ENCODE measurements at places on chromosomes 6 and 20.

GRCh38 chr20:33074675-33075074, 4.8 kb upstream of the BPIFB4 start:
- no peak for DNase-seq

DNA sequence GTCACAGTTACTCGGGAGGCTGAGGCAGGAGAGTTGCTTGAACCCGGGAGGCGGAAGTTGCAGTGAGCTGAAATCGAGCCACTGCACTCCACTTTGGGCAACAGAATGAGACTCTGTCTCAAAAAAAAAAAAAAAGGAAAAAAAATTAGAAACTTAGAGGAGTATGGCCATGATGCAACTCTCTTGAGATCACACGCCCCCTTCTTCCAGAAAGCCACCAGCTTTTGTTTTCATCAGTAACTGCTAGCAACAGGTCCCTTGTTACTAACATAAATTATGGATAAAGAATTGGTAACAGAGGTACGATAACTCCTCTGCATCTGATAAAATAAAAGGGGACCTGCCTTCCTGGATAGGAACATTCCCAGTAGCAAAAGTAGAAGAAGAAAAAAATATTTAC, 308.2 kb downstream of the CD83 start:
- no peak for DNase-seq

DNA sequence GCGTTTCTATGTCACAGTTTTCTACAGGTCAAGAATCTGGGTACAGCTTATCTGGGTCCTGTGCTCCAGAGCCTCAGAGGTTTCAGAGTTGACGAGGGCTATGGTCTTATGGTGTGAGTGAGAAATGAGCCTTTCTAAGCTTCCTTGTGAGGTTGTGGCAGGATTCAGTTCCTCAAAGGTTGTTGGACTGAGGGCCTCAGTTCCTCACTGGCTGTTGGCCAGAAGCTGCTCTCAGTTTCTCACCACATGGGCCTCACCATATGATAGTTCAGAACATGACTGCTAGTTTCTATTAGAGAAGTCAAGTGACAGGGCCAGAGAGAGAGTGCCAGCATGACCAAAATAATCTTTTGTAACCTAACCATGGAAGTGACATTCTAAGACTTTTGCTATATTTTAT, 96.1 kb downstream of the NUS1 start:
- no peak for DNase-seq

GRCh38 chr6:144710207-144710606, 425.1 kb downstream of the UTRN start:
- no peak for DNase-seq

GRCh38 chr20:50267041-50267865, 76.6 kb downstream of the CEBPB start:
- no peak for DNase-seq

DNA sequence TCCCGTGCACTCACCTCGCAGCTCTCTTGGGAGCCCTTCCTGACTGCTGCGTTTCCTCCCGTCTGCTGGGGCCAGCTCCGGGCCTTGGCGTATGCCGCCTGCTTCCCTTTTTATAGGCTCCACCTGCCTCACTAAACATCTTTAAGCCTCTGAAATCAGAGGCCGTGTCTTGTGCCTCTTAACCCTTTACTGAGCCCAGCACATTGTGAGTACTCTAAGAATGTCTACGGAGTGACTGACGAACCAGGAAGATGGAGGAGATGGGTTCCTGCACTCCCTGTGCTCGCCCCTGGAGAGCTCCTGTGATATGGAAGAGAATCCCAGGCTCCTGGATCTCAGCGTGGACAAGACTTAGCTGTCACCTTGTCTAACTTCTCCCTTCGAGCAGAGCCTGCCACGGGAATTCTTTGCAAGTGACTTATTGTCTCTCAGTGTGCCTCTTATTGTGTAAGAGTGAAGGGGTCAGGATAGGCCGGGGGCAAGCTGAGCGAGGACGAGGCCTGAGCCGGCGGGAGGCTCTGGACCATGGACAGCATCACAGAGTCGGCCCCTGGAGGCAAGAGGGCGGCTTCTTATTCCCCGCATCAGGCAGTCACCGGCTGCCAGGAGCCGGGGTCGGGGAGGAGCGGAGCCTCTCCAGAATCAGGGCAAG, 70.9 kb upstream of the CCDC167 start:
- no peak for DNase-seq

DNA sequence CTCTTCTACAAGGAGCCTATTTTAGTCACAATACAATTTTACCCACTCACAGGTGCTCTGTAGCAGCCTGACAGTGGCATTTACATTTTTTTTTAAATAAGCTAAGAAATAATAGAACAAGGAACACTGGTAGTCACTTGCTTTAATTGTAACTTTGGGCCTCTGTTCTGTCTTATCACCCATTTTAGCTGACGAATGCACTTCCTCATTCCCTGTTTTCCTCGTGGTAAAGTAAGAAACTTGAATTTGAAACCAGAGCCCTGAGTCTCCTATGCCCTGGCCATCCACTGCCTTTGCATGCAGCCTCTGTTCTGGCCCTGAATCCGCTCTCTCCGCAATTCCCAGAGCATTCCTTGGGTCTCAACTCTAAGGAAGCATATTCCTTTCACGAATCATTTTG, 550.6 kb downstream of the PTPRT start:
- DNase-seq: no peak

DNA sequence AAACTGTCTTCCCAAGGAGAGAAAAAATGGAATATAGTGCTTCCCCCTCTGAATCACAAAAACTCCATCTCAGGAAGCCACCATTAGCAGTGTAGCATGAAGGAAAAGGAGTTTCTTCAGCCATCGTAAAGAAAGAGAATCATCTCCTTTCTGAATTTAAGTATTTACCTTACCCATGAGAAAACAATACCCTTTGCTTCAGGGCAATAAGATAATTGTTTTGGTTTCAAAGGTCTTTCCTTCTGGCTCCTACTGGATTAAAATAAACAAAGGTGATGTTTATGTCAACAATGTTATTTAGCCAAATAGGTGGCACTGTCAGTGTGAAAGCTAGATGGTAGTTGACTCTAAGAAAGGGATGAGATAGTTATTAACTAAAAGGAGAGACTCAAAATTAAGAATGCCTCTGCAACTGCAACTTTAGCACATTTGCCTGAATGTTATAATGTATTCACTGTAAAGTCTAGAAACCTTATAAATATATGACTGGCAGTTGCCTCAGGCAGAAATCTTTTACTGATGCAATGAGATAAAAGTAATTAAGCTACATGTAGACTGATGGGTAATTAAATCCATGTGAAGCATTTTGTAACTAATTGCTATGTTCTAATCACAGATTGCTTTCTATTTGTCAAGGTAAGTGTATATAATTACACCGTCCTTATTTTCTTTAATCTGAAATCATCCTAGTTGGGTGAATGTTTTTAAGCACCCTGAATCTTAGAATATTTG, 399.0 kb downstream of the CDKAL1 start:
- DNase-seq: peak; percentile 93

DNA sequence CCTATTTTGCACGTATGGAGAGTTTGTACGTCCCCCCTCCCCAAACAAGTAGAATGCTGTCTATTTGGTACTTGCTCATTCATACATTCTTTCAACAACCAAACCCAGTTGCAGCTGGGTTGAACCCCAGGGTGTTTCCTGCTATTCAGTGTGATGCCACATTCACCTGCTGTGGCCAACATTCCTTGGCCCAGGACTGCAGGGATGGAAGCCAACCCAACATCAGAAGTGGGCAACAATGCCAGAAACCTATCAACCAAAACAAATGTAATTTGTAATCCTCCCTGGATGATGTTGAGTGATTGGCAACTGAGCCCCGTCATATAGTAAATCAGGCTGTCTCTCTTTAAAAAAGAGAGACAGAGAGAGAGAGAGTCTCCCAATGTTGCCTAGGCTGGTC, 8.9 kb downstream of the NT5E start:
- no peak for DNase-seq

DNA sequence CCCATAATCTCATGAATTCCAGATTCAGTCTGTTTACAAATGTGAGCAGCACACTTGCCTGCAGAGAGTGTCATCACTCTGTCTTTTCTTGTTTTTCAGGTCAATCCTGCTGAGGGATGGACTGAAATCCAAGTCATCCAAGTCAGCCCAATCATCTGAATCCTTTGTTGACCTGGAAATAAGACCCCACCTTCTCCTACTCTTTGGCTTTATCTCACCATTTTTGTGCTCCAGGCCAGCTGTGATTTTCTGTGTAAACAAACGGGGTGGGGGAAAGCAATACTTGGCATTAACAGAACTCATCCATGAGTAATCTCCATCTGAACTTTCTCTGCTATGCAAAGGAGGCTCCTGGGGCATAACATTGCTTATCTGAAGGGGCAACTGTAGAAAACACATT, 16.9 kb upstream of the GSTA4 start:
- peak; percentile 50 for DNase-seq

DNA sequence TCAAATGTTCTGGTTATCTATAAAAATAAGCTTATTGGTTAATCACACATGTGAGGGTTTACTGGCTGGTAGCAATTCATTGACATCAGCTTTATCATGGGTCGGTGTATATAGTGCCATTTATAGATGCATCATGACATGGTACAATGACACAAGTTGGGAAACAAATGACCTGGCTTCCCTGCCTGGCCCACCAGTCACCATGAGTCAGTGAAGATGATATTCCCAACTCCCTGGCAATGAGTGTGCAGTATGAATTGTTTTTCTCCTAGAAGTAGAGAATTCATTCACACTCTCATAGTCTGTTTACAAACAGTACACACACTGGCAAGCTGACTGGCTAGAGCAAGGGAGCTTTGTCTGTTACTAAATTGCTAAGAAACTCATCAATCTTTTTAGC, 37.2 kb upstream of the CALHM6 start:
- no peak for DNase-seq

GRCh38 chr6:132973514-132973993, 159.2 kb downstream of the RPS12 start:
- peak; percentile 95 for DNase-seq

GRCh38 chr20:52401431-52401830, 209.9 kb upstream of the ZFP64 start:
- DNase-seq: no peak

DNA sequence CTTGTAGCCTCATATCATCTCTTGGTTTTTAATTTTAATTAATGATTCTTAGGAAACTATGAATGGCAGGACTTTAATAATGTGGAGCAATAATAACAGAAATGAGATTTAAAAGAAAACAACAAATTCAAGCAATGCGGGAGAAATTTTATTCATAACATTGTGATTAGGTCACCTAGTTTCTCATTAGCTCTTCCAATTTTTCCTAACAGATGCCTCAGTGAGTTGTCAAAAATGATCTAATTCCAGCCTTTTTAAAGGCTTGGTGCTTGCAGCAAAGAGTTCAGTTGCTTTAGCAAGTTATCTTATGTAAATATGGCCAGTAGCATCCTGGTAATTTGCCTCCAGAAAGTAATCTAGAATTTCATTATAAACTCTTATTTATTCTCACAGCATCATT, 20.4 kb downstream of the PDE7B start:
- no peak for DNase-seq

- DNase-seq: no peak
Measured at GRCh38 chr6:110564703-110565421, 88.4 kb upstream of the SLC22A16 start.

DNA sequence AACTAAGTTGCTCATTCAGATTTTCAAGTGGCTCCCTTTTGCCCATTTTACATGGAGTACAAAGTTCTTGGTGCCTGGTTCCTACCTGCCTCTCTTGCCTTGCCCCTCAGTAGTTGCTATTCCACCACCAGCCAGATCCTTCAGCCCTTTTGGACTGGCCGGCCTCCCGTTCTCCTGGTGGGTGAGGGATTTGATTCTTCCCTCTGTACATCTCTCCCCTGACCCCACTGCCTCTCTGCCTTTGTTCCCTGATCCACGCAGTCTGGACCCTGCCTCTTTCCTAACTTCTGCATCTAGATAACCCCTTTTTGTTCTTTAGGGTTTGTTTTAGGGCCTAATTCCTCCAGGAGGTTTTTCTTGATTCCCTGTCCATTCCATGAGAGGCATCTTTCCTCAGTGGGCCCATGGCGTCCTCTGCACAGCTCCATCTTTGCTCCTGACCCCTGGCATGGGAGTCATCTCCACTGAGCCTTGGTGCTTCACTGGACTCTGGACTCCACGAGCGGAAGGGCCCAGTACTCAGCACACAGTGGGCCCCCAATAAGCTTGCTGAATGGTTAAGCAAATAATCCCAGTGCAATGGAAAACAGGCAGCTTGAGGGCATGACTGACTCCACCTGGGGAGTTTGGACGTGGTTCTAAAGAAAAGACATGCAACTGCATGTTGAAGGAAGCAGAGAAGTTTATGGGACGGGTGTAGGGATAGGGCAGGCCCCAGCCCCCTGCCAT, 309.3 kb upstream of the SUPT3H start:
- no peak for DNase-seq

DNA sequence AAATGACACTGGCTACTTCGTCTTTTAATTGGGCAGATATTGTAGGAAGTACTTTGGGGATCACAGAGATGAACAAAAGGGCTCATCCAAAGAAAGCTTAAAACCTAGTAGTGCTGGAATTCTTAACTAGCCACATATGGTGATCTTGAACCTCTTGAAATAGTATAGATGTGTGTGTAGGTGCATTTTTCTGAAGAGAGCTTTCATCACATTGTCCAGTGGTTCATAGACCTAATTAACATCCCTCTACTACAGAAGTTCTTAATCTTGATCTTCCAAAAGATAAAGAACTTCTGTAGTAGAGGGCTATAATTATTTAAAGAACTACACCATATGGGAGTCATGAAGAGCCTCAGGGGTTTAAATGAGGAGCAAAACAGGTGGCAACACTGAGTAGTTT, 2.3 kb upstream of the PRIM2 start:
- no peak for DNase-seq

GRCh38 chr6:169252505-169253189, 999 bp downstream of the THBS2 start:
- DNase-seq: no peak

GRCh38 chr20:50496773-50497385, 13.3 kb upstream of the PTPN1 start:
- DNase-seq: no peak

- no peak for DNase-seq
Measured at GRCh38 chr6:159221486-159222170, 52.4 kb downstream of the FNDC1 start.

DNA sequence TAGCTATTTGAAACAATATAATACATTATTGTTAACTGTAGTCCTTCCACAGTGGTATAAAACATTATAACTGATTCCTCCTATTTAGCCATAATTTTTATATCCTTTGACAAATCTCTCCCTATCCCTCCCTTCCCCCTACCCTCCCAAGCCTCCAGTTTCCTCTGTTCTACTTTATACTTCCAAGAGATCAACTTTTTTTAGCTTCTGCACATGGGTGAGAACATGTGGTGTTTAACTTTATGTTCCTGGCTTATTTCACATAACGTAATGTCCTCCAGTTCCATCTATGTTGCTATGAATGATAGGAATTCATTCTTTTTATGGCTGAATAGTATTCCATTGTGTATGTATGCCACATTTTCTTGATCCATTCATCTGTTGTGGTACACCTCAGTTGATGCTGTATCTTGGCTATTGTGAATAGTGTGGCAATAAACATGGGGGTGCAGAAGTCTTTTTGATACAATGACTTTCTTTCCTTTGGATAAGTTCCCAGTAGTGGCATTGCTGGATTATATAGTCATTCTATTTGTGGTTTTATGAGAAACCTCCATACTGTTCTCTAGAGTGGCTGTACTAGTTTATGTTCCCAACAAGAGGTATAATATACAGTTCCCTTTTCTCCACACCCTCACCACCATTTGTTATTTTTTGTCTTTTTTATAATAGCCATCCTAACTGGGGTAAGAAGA, 205.0 kb downstream of the KCNQ5 start:
- DNase-seq: no peak

GRCh38 chr6:111520524-111520923, 37.5 kb upstream of the REV3L start:
- no peak for DNase-seq

- no peak for DNase-seq
Measured at GRCh38 chr20:37421988-37422387, 76.0 kb downstream of the SRC start.
